ENCODE measurements at places on chromosomes 12 and 14.

- DNase-seq: no peak
Measured at GRCh38 chr14:61719344-61720293, 24.3 kb downstream of the HIF1A start.

DNA sequence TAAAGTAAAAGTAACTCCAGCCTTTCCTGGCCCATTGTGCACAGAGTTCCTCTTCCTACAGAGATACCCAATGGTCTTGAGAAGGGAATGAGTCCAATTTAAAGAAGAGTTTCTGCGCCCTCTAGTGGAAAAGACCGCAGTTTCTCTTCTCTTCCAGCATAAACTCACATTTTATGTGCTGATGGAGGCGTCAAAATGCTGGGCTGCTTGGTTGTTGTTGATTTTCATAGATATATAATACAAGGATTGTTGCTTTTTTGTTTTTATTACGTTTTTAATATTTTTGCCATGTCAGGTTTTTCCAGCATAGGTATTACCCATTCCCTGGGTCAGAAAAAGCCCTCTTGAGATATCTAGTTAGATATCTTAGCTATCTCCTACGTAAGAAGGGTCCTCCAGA lies 356.9 kb upstream of the STXBP6 start:
- DNase-seq: no peak

- DNase-seq: no peak
Measured at GRCh38 chr14:75885829-75886228, 96.0 kb downstream of the TGFB3 start.

DNA sequence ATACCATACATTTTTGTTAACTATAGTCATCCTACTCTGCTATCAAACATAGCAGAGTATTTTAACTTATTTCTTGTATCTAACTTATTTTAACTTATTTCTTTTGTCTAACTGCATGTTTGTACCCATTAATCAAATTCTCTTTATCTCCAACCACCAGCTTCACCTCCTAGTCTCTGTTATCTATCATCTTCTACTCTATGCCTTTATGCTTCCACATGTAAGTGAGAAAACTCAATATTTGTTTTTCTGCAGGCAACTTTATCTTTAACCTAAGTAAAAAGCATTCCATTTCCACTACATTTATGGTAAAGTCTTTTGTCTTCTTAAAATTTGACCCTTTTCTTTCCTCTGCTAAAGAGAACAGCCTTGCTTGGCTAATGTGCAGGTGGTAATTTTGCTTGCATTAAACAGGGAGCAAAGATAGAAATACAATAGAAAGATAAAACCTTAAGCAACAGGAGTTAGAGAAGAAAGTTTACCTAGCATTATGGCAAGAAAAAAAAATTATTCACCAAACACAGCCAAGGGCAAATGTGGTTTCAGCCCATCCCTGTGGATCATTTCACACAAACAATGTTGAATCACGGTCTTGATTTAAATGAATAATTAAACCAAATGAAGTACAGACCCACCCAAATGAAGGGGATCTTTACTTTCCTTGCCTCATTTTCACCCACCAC lies 110.9 kb upstream of the TSPAN8 start:
- no peak for DNase-seq

DNA sequence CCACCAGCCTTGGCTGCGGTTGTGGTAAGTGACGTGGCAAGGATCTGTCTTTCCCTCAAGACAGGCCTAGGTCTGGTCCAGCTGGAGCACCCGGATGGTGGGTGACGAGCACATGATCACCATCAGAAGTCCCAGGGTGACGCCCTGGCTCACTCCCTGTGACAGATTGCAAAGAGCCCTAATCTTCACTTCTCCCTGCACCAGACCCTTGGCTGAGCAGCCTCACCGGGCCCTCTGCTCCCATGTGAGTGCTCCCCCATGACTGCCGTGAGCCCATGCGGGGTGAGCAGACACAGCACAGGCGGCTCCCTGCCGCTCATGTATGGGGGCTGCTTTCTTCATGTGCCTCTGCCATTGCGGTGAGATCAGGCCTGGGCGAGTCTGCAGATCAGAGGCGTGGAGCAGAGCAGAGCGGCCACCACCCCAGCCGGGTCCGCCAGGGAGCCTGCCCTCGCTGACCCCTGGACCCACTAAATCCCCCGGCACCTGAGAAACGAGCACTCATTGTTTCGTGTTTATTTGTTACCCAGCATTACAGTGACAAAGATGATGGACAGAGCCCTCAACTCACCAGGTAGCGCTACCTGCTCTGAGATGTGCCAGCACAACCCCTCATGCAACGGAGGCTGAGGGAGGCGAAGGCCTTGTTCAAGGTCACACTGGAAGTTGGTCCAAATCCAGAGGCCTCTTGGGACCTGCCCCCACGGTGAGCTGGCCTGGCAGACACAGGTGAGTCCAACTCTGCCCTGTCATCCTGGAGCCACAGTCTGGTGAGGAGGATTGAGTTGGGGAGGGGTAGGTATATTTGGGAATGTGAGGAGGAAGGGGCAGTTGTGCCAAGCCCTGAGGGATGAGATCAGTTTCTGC lies 9.3 kb upstream of the DIO3 start:
- DNase-seq: no peak

DNA sequence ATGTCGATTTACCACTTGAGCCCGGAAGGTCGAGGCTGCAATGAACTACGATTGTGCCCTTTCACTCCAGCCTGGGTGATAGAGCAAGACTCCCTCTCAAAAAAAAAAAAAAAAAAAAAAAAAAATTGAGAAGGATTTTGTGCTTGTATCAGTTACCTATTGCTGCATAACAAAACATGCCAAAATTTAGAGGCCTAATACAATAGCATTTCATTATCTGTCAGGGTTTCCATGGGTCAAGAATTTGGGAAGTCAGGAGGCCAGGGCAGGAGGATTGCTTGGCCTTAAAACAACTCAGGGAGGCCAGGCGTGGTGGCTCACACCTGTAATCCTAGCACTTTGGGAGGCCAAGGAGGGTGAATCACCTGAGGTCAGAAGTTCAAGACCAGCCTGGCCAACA lies 4.6 kb upstream of the SLC8B1 start:
- DNase-seq: no peak

- DNase-seq: no peak
Measured at GRCh38 chr12:124744659-124745464, 118.8 kb downstream of the SCARB1 start.

DNA sequence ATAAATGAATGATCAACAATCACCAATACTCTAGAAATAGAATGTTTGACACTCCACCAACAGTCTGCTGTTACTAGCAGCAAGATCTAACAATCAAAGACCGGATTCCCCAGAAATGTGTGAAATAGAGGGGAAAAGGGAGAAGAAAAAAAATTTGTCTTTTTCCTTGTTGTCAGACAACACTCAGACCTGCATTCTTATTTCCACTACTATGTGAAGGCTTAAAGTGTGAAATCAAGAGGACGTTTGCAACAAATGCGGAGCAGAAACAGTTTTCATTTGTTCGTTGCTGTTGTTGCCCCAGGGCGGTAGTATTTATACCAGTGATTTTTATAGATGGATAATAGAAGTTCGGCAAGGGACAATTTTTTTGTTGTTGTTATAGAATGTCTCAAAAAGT lies 9.2 kb downstream of the NKX2-1 start:
- no peak for DNase-seq

GRCh38 chr12:132772606-132773005 lies 11.0 kb upstream of the ANKLE2 start:
- DNase-seq: peak; percentile 31

- DNase-seq: no peak
Measured at GRCh38 chr14:62002642-62003041, 240.4 kb downstream of the SNAPC1 start.

- no peak for DNase-seq
Measured at GRCh38 chr14:42013559-42013958, 406.9 kb downstream of the LRFN5 start.

DNA sequence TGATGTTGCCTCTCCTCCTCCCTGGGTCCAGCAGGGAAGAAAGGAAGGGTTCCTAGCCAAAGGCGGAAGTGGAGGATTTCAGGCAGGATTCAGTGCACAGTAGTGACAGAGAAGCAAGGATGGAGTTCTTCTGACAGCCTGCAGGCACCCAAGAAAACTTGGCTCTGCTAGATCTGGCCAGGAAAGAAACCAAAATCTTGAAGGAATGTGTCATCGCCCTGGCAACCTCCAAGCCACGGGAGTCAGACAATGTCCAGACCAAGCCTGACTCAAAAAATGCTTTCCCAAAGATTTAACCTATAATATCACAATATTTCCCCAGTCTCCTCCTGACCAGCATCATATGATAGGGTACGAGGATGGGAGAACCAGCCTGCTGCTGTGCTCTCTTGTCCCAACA lies 22.8 kb upstream of the DHRS4 start:
- DNase-seq: no peak

- DNase-seq: no peak
Measured at GRCh38 chr12:91387461-91388134, 205.0 kb upstream of the DCN start.

- no peak for DNase-seq
Measured at GRCh38 chr12:46554460-46554859, 181.9 kb upstream of the SLC38A2 start.

- no peak for DNase-seq
Measured at GRCh38 chr12:34298971-34299801, 276.9 kb downstream of the ALG10 start.
